ENCODE measurements at places on chromosomes 5 and 9.

DNA sequence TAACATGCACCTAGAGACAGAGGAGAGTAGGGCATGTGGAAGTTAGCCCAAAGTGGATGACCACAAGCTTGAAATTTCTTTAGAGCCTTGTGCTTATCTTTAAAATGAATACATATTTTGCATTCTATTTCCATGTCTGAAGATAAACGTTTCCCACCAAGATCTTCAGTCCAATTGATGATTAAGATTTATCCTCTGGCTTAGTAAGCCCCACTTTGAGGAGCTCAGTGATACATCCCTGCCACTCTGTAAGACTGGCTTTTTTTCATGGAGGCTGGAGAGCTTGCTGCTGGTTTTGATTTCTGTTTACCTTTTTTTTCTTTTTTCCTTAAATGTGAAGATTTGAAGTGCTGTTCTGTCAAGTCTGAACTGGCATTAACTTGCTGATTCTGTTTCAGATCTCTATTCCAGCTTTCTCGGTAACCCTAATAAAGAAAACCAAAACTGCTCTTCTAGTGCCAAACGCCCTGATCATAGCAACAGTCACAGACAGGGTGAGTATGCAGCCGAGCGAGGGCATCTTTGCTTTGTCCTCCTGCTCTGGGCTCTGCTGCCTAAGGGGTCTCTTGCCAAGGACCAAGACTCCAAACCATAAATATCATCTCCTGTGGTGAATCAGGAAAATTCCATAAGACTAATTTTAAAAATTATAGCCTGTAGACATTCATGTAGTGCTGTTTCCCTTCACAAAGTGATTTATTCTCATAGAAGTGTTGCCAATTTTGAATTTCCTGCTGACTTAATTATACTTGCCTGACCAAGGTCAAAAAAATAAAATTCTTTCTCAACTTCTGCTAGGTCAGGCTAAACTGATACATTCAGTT is 54.3 kb downstream of the GRAMD2B start:
- DNase-seq = no peak

DNA sequence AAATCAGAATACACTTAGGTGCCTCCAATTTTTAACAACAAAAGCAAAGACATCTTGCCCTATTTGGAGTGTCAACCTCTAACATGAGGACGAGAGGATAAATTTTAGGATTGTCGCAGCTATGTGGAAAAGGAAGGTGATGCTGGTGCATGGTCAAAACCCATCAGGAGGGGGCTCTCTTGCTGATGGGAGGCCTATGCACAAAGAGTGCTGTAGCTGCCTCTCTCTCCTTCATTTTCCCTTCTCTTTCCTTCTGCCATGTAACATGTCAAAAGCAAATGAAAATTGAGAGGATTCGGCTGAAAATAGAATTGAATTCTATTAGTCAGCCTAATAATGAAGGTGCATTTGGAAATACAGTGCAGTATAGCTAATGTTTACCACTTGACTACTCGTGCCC is 578.7 kb upstream of the ZNF462 start:
- no peak for DNase-seq

- DNase-seq = no peak
Measured at GRCh38 chr5:158591301-158591863, 508.3 kb downstream of the EBF1 start.

DNA sequence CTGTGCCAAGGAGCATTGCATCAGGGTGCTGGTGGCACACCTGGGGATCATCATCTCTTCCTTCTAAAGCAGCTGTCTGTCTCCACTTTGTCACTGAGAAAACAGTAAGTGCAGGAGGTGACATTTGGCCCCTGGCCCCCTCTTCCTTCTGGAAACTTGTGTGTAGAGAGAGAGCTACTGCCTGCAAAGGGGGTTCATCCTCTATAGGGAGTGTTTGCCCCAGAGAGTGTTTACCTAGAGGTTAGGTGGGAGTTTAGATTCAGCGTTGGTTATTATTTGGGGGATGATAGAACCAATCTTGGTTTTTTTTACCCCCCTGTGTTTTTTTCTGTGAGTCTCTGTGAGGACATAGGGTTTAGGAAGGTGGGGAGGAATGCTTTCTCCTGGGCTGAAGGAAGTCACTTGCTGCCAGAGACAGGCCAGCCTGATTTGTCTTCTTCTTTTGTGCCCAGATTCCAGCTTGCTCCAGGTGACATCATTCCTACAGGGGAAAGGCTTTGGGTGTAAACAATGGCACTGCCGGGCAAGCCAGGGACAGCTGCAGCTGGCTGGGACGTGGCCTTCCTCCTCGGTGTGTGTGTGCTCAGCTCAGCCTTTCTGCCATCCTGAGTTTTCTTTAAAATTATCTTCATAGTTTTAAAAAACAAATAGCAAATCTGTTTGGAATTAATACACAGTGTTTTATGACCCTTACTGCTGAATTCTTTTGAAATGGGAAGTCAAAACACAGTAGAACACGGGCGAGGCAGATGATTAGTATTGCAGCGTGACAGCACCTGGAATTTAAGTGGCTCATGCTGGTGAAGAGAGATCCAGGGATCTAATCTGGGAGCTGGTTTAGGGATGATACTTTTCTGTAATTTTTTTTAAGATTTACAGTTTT is 24.5 kb downstream of the PRRC2B start:
- no peak for DNase-seq

- DNase-seq = no peak
Measured at GRCh38 chr9:86754581-86755560, 192.4 kb downstream of the GAS1 start.

- DNase-seq = no peak
Measured at GRCh38 chr5:55853818-55854217, 2.7 kb downstream of the IL31RA start.

DNA sequence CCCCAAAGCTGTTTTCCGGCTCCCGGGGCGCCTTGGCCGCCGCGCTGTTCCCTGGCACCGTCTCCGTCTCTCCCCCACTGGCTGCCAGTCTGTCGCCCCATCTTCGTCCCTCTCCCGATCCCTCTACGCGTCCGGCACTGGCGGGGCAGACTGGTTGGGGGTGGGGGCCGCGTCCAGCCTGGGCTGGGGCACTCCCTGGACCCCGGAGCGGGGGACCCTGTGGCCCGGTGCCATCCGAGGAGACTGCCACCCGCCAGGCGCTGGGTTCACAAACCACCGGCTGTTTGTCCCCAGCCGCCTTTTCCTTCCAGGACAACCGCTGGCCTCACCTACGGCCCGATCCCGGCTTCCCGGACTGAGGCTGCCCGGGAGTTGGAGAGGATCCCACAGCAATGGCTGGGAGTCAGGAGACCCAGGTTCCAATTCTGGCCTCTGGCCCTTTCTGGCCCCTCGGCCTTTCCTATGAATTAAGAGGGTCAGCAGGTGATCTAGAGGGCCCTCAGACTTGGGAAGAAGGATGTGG is 1.0 kb upstream of the FIBCD1 start:
- peak; percentile 60 for DNase-seq

DNA sequence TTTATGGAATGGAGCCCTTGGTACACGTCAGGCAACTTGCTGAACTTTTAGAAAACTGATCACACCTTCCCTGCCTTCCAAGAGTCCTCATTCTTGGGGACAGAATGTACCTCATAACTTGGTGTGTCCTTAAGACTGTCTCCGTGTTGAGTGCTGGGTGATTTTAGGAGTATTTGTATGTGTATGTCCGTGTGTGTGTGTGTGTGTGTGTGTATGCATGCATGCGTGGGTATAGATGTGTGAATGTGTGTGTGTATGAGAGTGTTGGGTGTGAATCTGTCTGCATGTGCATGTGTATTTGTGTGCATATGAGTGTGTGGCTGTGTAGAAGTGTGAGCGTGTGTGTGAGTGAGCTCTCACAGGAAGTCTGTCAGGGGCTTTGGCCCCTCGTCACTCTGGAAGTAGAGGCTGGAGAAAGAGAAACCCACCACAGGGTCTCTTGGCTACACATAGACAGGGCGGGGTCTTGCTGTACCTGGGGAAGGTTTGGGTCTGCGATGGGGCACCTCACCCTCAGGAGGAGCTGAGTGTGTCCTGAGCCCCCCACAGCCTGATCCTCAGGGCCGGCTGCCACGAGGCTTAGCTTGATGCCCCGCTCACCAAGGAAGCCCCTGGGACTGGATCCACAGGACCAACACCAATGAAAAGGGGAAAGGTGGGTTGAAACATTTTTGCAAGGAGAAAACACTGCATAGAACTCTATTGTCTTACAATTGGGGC is 33.1 kb upstream of the ANKRD33B start:
- DNase-seq = no peak

- DNase-seq = no peak
Measured at GRCh38 chr9:1960342-1961042, 54.7 kb upstream of the SMARCA2 start.

DNA sequence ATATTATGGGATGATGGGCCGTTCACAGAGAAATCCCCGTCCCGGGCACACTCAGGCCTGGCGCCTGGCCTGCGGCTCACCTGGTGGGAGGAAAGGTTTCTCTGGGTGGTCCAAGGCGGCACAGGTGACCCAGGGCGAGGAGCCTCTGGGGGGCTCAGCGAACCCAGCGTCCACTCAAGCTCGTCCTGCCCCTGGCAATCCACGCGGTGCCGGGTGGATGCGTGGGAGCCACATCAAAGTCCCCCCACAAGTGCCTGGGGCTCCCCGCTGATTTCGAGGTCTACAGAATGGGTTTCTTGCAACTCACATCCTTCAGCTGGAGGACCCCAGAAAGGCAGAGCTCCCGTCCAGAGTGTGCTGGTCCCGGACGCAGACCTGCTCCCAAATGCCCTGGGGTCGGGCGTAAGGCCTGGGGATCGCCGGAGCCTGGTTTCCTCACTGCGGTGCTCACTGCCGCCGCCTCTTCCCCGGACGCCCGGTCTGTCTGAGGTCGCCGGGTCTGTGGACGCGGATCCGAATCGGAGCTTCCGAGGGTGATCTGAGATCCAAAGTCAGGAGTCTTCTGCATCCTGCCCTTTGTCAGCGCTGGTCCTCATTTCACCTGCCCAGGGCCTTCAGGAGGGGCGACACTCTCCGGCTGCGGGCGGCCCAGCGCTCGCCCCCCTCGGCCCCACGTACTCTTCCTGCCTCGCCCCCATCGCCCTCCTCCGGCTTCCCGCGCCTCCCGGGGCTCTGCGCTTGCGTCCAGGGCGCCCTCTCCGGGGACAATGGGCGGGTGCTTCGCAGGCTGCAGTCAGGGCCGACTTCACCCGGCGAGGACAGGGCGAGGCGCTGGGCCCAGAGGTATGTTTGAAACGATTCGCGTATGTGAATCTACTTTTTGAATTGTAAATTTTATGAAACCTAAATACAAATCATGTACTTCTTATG is 20.0 kb upstream of the RUFY1 start:
- DNase-seq = peak; percentile 88

GRCh38 chr5:85663708-85664031 is 954.1 kb upstream of the COX7C start:
- DNase-seq = no peak

GRCh38 chr5:178365501-178366440 is 133.2 kb upstream of the PHYKPL start:
- no peak for DNase-seq

DNA sequence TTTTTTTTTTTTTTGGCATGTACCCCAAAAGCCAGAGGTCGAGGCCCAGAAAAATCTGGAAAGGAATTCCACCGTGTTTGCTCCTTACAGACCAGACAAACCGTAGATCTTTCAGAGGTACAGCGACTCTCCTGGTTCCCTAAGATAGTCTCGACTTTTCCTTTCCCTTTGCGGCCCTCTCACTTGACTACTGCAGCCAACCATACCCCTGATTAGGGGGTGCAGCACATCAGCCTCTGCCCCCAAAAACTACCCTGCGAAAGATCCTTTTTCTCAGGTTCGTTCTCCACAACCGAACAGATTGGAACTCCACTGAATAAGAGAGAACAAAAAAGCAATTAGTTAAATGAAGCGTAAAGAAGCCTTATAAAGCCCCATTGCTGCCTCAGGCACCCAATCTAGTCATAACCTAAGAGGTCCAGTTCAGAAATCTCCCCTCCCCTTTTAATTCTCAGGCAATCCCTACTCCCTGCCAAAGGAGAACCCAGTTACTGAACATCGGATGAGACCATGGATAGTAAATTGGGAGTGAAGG is 379 bp upstream of the TICAM2 start:
- DNase-seq = no peak

DNA sequence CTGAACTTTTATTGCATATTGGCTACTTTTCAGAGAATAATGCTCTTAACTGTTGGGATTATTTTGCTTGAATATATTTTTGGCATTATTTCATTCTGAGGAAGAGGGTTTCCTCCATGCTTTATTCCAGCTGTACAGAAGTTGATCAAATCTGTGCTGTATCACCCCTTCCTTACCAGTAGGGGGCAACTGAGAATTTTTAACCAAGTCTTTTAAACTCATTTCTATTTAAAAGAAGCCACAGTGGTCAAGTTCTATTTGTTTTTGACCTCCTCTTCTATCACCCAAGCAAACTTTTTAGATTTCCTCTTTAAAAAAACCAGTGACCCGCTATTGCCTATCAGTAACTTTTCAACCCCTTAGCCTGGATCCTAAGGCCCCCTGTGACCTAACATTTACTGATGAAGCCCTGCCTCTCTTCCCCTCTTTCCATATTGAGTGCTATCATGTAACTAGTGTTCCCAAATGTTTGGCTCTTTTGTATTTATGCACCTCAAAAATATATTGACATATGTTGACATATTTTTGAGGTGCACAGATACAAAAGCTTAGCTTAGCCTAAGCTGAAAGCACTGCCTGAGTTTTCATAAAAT is 80.6 kb downstream of the FBXO4 start:
- DNase-seq = no peak

GRCh38 chr5:154200221-154200620 is 9.7 kb downstream of the GALNT10 start:
- no peak for DNase-seq

DNA sequence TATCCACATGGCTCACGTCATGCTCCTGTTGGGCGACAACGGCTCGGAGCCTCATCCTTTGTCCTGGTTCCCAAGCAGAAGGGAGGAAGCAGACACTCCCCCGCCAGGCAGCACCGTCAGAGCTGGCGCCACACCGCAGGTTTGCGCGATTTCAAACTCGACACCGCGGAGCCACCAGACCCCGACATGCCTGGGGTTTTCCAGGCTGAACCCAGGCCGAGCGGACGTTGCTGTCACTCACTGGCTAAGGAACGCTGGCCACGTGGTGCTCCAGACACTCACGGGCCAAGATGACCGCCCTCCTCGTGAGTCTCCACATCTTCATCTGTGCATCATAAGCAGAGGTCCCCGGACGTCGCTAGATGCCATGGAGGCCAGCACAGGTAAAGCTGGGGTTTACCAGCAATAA is 9.0 kb downstream of the TERT start:
- peak; percentile 26 for DNase-seq

GRCh38 chr9:130453487-130453886 is 8.7 kb downstream of the ASS1 start:
- no peak for DNase-seq

DNA sequence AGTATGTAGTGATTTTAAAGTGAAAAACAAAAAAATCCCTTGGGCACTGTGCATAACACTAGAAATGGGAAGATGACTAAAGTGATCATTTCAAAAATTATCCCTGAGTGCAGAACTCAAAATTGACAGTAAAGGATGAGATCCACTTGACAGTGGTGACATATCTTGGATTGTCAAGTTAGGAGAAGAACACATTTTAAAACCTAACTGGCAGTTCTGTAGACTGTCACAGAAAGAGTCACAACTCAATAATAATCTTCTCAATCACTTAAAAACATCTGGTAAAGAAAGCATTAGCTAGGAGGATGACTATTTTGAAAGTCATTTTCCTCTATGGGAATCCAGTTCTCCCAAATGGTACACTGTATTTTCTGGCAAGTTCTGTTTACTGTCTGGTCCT is 127.1 kb downstream of the PIP5K1B start:
- no peak for DNase-seq

Measured in activated CD8-positive, alpha-beta memory T cell treated with anti-CD3 and anti-CD28 coated beads for 24 hours (primary cell).